ENCODE measurements at places on chromosomes 16 and 17.

- no peak for DNase-seq
Measured at GRCh38 chr16:19804538-19805323, 79.9 kb downstream of the GPRC5B start.

GRCh38 chr17:9370467-9370866 lies 205.2 kb downstream of the STX8 start:
- DNase-seq, result no peak

DNA sequence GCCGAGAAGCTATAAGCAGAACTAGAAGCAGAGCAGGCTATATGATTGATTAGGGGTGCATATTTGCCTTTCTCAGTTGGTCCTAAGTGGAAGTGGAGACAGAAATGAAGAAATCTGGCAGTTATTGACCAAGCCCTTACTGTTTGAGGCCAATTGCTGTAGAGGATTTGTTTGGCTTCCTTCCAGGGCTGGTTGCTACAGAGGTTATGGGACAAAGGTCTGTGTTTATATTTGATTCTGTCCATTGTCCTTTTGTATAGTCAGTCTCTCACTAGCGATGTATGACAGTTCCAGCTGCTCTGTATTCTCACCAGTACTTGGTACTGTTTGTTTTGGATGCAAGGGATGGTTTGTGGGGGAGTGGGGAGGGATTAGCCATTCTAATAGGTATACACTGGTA lies 7.3 kb upstream of the ALOX15 start:
- no peak for DNase-seq

DNA sequence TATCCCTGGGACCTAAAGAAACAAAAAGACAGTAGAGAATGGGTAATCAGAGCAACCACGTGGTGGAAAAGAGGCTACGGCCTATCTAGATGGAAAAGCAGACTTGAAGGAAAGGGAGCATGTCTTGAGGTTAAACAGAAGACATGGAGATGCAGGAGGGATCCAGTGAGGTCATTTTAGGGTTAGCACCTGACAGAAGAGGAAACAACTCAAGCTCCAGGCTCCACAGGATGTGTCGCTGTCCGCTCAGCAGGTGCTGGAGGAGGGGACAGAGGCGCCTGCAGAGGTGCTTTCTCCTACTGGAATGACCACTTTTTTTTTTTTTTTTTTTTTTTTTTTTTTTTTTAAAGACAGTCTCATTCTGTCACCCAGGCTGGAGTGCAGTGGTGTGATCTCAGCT lies 47.5 kb upstream of the CLEC3A start:
- DNase-seq, result no peak

DNA sequence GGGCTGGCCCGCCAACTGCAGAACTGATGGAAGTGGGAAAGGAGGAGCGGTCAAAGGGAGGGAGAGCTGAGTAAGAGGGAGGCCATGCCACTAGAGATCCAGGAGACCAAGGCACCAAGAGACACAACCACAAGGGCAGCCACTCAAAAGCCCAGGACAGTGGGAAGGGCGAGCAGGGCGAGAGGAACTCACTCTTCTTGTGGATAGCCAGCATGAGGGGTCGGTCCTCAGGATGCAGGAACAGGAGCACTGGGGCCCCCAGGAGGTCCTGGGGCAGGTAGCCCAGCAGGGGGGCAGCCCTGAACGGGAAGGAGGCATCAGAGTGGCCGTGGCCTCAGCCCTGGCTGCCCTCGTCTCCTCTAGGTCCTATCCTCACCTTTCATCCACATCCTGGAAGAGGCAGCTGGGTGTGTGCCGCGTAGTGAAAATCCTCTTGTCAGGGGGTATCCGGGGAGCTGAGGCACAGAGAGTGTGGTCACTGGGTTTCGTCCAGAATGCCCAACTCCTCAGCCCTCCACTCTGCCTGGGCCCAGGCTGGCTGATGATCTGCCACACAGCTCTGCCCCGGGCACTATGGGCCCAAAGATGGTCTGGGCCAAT lies 4.3 kb downstream of the PER1 start:
- no peak for DNase-seq

DNA sequence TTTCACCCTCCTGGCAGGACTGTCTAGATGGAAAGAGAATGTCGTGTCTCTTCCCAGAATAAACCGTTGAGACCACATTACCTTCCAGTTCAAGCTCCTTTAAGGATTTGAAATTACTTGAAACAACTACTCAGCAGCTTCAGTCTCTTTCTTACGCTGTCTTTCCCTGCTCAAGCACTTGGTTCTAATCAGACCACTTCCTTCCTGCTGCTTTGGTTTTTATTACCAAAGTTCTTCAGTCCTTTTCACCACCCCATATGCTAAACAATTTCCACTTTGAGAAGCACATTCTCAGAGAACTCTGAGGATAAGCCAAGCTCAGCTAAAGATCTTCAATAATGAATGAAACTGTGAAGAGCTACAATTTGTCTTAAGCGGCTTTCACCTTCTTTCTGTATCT lies 105.4 kb downstream of the STX8 start:
- DNase-seq, result peak; percentile 39

- DNase-seq, result no peak
Measured at GRCh38 chr16:12291989-12292759, 315.6 kb downstream of the SNX29 start.

DNA sequence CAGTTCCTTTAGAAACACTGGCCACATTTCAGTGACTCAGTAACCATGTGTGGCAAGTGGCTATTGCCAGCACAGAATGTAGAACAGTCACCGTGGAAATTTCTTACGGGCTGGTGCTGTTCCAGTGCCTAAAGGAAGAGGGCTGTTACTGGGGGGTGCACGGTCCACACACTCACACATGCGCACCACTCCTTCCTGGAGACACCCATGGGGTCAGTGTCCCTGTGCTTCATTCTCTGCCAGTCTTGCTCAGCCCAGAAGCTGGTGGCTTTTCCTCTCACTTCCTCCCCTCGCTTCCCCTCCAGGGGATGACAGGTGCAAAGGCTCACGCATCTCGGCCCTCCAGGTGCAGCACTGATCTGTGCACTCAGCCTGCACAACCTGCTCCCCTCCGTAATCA lies 115.6 kb downstream of the CCDC182 start:
- no peak for DNase-seq

- DNase-seq, result no peak
Measured at GRCh38 chr17:15648386-15648785, 28.9 kb upstream of the FBXW10B start.

DNA sequence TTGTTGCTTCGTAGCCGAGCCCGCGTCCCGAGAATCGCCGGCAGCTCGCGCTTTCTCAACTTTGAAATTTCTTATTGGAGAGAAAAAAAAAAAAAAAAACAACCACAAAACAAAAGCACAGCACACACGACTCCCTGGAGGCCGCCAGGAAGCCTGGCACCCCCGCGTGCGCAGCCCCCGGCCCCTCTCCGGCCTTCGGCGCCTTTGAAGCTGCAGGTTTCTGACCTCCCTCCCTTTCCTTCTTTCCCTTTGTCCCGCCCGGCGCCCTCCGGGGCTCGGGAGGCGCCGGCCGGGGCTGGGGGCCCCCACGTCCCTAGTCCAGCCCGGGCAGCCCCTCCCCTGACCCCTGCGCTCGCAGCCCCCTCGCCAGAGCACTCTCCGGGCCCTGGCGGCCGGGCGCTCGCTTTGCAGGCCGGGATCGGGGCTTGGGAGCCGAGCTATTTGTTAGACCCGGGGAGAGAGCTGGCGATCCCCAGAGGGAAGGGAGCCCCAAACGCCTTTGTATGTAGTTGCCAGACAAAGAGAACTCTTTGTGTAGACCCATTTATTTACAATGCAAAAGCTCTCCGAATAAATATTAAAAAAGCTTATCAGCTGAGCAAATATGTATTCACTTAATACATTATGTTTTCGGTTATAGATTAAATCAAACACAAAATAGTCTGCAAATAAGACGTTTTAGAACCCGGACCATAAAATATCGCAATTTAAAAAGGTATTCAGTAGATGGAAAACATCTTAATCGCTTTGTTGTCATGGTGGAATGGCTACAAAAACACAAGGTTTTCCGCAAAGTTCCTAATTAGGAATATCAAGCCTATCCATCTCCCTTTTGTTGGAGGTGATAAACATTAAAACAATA lies 2.3 kb downstream of the BAHCC1 start:
- peak; percentile 77 for DNase-seq

GRCh38 chr17:77728474-77728795 lies 230.1 kb upstream of the TNRC6C start:
- no peak for DNase-seq

DNA sequence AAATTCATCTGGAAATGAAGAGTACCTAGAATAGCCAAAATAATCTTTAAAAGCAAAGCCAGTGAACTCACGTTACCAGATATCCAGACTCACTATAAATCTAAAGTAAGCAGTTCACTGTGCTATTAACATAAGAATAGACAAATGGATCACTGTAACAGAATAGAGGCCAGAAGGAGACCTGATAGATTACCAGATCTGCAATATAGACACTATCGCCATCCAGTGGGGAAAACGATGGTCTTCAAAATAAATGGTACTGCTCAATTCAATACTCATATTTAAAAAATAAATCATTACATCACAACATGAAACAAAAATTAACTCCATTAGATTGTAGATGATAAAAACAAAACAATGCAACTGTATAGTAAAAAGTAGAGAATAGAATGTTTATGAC lies 158.6 kb upstream of the CDH8 start:
- no peak for DNase-seq

- no peak for DNase-seq
Measured at GRCh38 chr16:9859701-9860327, 322.4 kb downstream of the GRIN2A start.

DNA sequence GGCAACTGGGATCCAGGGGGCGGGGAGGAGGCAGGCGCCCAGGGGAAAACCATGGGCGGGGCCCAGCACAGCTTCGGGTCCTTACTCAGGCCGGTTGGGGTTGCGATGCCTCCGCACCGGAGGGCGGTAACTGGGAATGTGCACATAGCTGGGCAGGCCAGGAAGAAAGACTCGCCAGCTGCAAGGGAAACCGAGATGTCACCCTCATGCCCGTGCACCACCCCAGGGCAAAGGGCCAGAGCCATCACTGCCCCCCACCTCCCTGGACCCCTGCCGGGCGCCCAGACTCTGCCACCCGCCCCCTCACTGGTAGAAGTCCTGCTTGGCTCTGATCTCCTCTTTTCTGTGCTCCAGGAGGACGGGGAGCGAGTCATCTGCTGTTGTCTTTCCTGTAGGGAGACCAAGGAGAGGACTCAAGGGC lies 6.7 kb downstream of the ALOX12B start:
- DNase-seq, result no peak

DNA sequence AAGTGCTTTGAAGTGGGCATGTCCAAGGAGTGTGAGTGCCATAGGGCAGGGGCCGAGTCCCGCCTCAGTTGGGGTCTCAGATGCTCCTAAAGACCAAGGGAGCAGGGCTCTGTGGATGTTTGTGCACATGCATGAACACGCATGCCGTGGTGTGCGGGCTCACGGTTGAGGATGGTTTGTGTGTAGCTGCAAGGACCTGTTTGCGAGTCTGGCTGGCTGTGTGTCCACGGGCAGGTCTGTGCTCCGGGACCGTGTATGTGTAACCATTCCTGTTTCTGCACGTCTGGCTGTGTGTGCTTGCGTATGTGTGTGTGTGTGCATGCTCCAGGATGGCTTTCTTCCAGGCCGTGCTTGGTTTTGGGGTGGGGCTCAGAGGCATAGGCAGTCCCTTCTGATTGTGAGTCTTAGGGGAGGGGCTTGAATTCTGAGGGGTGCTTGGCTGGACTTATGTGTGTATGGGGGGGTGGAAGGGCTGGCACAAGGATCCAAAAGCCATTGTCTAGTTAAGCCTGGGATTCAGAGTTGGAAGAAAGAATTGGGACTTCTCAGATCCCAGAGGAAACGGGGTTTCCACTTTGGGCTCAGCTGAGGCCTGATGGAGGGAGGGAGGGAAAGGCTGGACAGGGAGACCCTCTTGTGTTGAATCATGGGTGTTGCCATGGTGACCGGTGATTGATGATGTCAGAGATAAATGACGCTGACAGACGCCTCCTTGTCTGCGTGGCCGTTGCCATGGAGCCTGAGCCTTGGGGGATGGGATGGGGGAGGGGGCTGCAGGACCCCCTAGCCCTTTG lies 14.4 kb downstream of the GJD3 start:
- no peak for DNase-seq

DNA sequence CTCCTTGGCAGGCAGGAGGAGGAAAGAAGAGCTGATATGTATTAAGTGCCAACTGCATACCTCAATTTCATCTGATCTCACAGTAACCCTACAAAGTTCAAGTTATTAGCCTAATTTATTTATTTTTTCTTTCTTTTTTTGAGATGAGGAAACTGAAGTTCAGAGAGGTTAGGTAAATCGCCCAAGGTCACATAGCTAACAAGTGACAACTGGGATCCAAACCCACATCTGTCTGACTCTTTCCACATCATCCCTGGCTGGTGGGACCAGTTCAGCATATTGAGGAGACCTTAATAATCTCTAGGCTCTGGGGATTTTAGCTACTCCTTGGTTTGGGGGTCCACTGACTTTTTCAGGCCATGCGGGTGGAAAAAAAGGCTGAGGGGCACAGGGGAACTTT lies 60.9 kb downstream of the CYB5B start:
- no peak for DNase-seq

GRCh38 chr16:85586380-85587104 lies 26.6 kb upstream of the GSE1 start:
- DNase-seq, result peak; percentile 30

DNA sequence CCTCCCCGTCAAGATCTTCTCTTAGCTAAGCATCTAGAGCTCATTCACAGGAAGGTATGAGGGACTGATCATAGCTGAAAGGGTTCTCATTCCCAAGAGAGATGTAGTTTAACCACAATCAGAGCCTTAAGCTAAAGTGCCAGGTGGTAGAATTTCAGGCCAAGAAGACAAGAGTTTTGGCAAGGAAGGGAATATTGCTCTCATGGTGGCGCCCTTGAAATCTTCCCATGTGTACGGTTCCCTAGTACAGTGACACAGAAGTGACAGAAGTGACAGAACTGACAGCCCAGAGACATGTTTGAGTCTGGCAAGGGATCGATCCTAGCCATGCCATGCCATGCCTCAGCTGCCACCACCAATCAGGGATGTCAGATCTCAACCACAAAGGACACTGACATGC lies 2.5 kb downstream of the GRIN2C start:
- no peak for DNase-seq

DNA sequence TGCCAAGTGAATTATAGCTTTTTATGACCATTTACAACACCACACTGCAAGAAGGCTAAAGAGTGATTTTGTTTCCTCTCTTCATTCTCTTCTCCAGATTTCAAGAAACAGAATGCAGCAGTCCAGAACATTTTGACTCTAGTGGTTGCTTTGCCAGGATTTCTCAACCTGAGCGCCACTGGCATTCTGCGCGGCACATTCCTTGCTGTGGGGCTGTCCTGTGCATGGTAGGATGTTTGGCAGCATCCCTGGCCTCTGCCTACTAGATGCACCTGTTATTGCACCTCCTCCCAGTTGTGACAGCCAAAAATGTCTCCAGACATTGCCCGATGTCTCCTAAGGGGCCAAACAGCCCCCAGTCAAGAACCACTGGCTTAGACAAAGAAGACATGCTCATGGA lies 25.7 kb upstream of the SLC39A11 start:
- no peak for DNase-seq

- no peak for DNase-seq
Measured at GRCh38 chr17:8818654-8819330, 19.6 kb upstream of the MFSD6L start.

GRCh38 chr17:41647940-41648410 lies 23.6 kb upstream of the KRT17 start:
- DNase-seq, result peak; percentile 62
